Epithelial cell of prostate (primary cell): ENCODE measurements at places on chromosomes 4 and X.

- DNase-seq: no peak
Measured at GRCh38 chrX:119249891-119250290, 13.8 kb downstream of the PGRMC1 start.

DNA sequence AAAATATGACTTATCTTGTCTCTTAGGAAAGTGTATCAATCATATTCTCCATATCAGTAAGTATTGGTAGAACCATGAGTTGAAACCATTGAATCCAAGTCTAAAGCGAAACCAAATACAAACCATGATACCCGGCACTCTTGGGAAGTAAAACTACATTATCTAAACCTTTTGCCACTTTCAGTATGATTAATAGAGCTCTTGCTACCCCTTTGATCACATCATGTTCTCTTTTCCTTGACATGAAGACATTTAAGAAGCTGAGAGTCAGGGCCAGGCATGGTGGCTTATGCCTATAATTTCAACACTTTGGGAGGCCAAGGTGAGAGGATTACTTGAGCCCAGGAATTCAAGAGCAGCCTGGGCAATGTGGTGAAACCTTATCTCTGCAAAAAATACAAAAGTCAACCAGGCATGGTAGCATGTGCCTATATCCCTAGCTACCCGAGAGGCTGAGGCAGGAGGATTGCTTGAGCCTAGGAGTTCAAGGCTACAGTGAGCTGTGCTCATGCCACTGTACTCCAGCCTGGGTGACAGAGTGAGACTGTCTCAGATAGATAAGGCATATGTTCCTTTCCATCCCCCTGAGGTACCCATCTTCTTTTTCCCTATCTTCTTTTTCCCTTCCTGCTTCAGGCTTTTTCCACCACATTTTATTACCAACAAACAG is 45.4 kb downstream of the CEP135 start:
- no peak for DNase-seq

- no peak for DNase-seq
Measured at GRCh38 chr4:155854582-155855226, 11.4 kb downstream of the ASIC5 start.

GRCh38 chrX:40177942-40178715 is 80.4 kb upstream of the BCOR start:
- DNase-seq: no peak

GRCh38 chrX:77450996-77451395 is 3.8 kb downstream of the FGF16 start:
- DNase-seq: peak; percentile 34

DNA sequence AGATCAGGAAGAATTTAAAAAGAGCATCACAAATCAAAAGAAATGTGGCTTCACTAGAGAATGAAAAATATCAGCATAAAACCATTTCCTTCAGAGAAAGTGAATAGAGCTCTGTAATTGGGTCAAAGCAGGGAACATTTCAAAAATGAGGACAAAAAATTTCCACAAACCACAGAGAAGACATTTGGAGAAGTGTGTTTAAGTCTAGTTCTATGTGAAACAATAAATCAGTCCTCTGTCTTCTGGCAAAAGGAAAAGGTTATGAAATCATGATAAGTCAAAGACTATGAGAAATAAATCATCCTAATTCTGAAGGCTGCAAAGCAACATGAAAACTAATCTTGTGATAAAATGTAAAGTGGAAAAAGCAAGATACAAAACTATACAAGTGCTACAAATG is 27.9 kb downstream of the SMPX start:
- no peak for DNase-seq

- no peak for DNase-seq
Measured at GRCh38 chr4:103074744-103075434, 1.7 kb downstream of the SLC9B2 start.

GRCh38 chrX:96989830-96990571 is 106.3 kb downstream of the RPA4 start:
- no peak for DNase-seq

- DNase-seq: peak; percentile 55
Measured at GRCh38 chr4:29708473-29708872, 1011.7 kb upstream of the PCDH7 start.

GRCh38 chrX:118353081-118353850 is 7.4 kb downstream of the WDR44 start:
- no peak for DNase-seq

DNA sequence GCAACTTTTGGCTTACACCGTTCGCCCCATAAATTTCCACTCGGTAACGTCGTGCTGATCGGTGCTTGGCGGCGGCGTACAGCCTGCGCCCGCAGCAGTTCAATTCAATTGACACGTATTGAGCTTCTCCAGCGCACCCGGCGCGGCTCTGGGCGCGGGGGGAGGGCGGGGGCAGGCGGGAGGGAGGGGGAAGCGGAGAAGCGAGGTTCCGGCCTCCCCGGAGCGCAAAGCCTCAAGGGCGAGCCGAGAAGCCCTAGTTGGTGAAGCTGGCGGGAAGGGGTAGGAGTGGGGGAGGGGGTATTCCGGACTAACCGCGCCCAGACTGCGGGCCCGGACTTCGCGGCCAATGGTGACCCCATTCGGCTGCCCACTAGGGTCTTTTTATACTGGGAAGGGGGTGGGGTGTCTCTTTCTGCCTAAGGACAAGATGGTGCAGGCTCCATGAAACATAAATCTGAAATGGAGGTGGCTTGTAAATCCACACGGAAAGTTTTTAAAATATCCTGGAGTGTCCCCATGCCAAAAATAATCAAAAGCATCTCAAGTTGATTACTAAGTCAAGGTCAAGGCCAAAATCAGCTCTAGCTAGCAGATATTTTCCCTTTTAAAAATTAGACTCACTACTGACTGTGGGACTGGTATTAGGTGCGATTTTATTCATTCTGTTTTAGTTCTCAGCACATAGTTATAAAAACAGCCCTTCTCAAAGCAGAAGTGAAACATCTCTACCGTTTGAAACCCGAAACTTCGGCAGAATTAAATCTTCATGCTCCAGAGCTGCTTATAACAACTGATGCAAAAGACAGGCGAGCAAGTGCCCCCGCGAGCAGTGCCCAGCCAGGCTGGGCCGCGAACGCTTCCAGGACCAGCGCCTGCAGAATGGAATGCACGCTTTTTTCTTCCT is 1.5 kb upstream of the BCOR start:
- DNase-seq: no peak

- DNase-seq: no peak
Measured at GRCh38 chr4:177225605-177226004, 84.1 kb upstream of the NEIL3 start.

GRCh38 chr4:178665916-178666315 is 1223.7 kb upstream of the AGA start:
- no peak for DNase-seq

DNA sequence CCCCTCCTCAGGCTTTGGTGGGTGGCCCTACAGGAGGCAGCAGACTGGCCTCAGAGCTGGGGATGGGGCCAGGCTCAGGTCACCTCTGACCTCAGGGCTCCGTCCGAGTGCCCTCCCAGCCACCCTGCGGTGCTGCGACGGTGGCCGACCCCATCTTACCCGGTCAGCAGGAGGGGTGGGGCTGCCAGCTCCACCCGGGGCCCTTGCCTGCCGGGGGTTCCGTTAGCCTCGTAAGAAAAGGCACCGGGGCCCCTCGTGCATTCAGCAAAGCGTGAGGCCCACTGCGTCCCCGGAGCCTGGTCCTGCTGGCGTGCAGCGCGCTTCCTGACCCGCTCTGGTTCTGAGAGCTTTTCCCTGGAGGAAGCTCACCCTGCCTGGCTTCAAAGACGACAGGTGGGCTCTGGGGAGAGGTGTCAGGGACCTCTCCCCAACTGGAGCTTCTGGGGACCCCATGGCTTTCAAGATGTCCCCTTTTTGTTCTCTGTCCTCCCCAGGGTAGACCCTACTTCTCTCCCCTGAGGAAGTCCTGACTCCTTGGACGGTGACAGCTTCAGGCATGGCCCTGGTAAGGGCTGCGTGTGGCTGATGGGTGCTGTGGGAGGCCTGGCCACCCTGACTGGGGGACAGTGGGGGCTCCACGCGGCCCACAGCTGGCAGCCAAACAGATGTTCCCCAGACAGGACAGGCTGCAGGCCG is 15.9 kb downstream of the FGFRL1 start:
- DNase-seq: no peak

- no peak for DNase-seq
Measured at GRCh38 chr4:48985976-48986653, at the start of gene CWH43. Gene CWH43, plus strand, starts transcription at chr4:48986275. Its CDS starts 155 bp downstream, at chr4:48986430.

DNA sequence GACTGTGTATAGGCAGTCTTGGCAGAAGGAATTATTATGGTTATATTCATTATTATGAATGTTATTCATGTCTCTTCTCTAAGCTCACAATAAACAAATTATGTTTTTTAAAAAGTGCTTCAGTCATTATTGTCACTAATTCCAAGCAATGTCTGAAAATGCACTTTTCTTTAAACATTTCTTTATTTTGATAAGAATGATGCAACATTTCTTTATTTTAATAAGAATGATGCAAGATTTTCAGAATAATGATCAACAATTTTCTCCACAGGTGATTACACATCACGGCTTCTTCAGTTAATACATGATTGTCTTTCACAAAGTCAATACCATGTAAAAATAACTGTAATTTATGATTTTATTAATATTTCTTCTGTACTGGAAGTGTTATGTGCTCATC is 22.7 kb downstream of the MAGEA4 start:
- no peak for DNase-seq

- no peak for DNase-seq
Measured at GRCh38 chr4:126012691-126013290, 698.0 kb downstream of the FAT4 start.

GRCh38 chr4:48472794-48473193 is 10.3 kb upstream of the SLC10A4 start:
- DNase-seq: no peak

DNA sequence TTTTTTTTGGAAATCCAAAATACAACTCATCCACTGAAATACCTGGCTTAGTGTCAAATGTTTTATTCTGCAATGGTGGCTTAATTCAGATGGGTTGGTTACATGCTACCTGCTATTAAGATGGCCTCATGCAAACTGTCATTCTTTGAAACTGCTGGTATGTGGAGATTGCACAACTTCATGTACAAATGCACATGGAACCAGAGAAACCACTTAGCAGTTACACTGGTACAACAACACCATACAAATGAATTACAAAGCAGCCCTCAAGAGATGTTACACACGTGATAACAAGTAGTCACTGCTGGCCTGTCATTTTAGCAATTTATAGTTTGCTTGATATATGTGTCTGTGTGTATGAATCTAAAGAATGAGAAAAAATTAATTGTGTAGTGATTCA is 84.6 kb upstream of the STS start:
- DNase-seq: no peak

DNA sequence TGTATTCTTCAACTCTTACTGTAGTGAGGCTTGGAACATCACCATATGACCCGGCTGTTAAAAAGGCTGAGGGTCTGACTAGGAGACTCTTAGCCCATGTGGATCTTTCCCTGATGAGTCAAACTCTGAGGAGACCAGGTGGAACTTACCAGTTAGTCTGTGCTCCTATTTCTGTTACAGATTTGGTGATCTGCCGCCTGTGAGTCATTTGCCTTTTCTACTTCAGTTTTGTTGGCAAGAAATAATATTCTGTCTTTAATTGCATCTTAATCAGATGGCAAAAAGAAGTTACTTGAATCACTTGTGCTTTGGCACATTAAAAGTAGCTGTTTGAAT is 48.4 kb downstream of the MTM1 start:
- no peak for DNase-seq

GRCh38 chrX:24658421-24658820 is 11.3 kb upstream of the PCYT1B start:
- no peak for DNase-seq

DNA sequence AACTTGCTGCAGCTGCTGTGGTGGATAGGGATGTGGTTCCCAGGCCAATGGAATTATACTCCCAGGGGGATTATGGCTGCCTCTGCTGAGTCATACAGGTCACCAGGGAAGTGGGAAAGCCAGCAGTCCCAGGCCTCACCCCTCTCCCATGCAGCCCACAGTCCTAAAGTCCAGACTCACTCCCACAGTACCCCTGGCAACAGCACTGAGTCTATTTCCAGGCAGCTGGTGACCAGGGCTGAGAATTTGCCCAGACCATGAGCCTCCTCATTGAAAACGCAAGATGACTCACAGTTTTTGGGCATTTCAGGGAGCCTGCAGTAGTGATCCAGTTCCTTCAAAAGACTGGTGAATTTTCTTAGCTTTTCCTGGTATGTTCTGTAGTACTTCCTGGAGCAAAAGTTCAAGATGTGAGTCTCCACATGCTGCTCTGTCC is 137.6 kb downstream of the NPNT start:
- DNase-seq: peak; percentile 12

DNA sequence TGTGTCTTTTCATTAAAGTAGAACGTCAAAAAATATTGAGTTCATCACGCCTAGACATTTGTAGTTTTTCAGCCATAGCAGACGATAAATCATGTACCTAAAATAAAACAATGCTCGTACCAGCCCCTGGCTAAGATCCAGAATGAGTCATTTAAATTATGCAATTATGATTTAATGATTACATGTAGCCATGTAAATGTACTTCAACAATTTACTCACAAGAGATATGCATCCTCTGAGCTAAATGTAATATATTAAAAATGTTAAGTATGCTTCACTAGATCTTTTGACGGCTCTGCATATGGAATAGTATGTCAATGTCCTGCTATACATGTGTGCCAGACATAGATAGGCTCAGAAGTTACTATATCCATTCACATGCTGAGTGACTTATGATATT is 1077.8 kb downstream of the ARAP2 start:
- DNase-seq: no peak

- DNase-seq: no peak
Measured at GRCh38 chrX:92260102-92260501, 480.9 kb downstream of the PCDH11X start.

GRCh38 chrX:94493405-94493804 is 819.4 kb downstream of the FAM133A start:
- DNase-seq: no peak

DNA sequence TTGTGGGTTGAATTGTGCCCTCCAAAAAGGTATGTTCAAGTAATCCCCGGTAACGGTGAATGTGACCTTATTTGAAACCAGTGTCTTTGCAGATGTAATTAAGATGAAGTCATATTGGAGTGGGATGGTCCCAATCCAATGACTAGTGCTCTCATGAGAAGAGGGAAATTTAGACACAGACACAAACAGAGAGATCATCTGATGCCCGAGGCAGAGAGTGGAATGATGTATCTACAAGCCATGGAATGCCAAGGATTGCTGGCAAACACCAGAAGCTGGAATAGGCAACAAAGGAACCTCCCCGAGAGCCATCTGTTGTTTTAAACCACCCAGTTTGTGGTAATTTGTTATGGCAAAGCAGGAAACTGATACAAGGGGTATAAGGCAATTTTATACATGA is 35.1 kb downstream of the RPS6KA3 start:
- no peak for DNase-seq

DNA sequence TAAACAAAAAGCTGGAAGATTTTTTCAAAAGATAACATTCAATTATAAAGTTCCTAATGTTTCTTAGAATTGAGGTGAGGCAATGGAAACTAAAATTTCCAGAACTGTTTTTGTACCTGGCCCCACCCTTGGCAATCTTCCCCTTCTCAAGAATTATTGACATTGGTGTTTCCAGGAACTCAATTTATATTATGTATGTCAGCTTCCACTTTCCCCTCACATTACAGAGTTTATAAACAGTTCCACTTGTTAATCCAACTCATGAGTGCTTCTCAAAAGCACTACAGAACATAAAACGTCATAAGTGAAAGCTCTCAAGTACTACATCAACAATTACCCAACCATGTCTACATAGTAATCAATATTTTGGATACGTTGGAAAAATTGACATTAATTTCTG is 107.4 kb downstream of the FAM13A start:
- DNase-seq: no peak
